Tibial artery (tissue), 4 donors: ENCODE measurements at places on chromosomes 3 and 15.

DNA sequence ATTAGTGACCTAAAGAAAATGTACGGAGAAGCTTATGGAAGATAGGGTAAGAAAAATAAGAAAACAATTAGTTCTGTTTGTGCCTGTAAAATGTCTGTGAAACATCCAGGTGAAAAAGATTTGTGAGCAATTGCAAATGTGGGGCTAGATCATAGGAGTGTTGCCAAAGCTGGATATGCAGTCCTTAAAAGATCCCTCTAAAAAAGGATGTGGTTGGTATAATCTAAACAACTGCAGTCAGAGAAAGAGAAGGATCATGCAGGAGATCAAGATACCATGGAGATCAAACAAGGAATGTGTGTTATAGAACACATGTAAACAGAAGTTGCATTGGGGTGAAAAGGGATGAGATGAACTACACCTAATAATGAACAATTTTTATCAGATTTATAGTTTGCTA is 116.8 kb downstream of the ALCAM start:
- no peaks in the 10 kb centered on the region for H3K4me1 ChIP-seq
- DNase-seq = no peak
- no peak overlapping the region for H3K27ac ChIP-seq
- no peaks in the 10 kb centered on the region for H3K36me3 ChIP-seq
- H3K27me3 ChIP-seq = no peaks in the 10 kb centered on the region
- H3K4me3 ChIP-seq = no peak overlapping the region

GRCh38 chr3:43758592-43759225 is 68.0 kb downstream of the ABHD5 start:
- no peaks in the 10 kb centered on the region for H3K27me3 ChIP-seq
- DNase-seq = no peak
- peak overlapping the region; percentile 15 for H3K27ac ChIP-seq
- peaks cover 14% of the 10 kb centered on the region for H3K4me1 ChIP-seq

GRCh38 chr3:80244390-80244789 is 476.6 kb upstream of the ROBO1 start:
- H3K4me3 ChIP-seq = no peak overlapping the region
- H3K4me1 ChIP-seq = no peaks in the 10 kb centered on the region
- no peak for DNase-seq
- no peaks in the 10 kb centered on the region for H3K27me3 ChIP-seq
- H3K36me3 ChIP-seq = no peaks in the 10 kb centered on the region

GRCh38 chr15:56737791-56738190 is 4.5 kb upstream of the ZNF280D start:
- H3K4me1 ChIP-seq = no peaks in the 10 kb centered on the region
- H3K4me3 ChIP-seq = no peak overlapping the region
- no peak for DNase-seq
- no peaks in the 10 kb centered on the region for H3K36me3 ChIP-seq
- H3K27ac ChIP-seq = no peak overlapping the region

DNA sequence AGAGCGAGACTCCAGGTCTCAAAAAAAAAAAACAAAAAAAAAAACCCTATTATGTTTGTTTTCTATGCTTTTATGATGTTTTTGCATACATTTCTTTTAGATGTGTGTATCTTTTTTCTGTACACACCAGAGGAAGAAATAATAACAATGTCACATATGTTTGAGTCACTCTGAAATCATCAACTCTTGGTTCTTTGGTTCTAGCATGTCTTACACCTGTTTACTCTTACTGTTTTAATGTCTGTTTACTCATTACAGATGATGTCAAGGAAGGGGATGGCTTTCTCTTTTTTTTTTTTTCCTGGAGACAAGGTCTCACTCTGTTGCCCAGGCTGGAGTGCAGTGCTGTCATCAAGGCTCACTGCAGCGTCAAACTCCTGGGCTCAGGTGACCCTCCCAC is 24.1 kb downstream of the RHOA start:
- H3K4me1 ChIP-seq = peaks cover 41% of the 10 kb centered on the region
- H3K36me3 ChIP-seq = no peaks in the 10 kb centered on the region
- H3K27ac ChIP-seq = no peak overlapping the region

GRCh38 chr3:39671600-39671999 is 137.8 kb upstream of the MYRIP start:
- no peaks in the 10 kb centered on the region for H3K27me3 ChIP-seq
- H3K4me3 ChIP-seq = no peak overlapping the region
- no peak overlapping the region for H3K27ac ChIP-seq
- no peaks in the 10 kb centered on the region for H3K36me3 ChIP-seq
- H3K4me1 ChIP-seq = no peaks in the 10 kb centered on the region
- DNase-seq = no peak

DNA sequence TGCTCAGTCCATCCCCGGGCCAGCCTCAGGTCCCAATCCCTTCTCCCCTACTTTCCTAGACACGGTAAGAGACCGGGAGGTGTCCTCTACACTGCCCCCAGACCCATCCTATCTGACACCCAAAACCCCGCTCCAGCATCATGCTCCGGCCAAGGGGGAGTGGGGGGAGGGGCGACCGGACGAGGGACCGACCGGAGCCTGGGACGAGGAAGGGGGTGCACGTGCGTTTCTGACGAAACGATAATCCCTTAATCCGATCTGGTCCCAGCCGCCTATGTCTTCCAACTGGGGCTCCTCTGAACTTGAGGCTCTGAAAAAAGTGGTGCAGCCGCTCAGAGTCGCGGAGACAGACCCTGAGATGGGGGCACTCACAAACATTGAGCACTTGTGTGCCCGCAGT is 494 bp downstream of the CPLX3 start:
- H3K36me3 ChIP-seq = no peaks in the 10 kb centered on the region
- DNase-seq = no peak
- no peaks in the 10 kb centered on the region for H3K4me1 ChIP-seq
- H3K4me3 ChIP-seq = no peak overlapping the region
- H3K27me3 ChIP-seq = no peaks in the 10 kb centered on the region

- peaks cover 4% of the 10 kb centered on the region for H3K4me1 ChIP-seq
- peaks cover 5% of the 10 kb centered on the region for H3K36me3 ChIP-seq
Measured at GRCh38 chr3:42514876-42515275, 12.4 kb downstream of the VIPR1 start.

DNA sequence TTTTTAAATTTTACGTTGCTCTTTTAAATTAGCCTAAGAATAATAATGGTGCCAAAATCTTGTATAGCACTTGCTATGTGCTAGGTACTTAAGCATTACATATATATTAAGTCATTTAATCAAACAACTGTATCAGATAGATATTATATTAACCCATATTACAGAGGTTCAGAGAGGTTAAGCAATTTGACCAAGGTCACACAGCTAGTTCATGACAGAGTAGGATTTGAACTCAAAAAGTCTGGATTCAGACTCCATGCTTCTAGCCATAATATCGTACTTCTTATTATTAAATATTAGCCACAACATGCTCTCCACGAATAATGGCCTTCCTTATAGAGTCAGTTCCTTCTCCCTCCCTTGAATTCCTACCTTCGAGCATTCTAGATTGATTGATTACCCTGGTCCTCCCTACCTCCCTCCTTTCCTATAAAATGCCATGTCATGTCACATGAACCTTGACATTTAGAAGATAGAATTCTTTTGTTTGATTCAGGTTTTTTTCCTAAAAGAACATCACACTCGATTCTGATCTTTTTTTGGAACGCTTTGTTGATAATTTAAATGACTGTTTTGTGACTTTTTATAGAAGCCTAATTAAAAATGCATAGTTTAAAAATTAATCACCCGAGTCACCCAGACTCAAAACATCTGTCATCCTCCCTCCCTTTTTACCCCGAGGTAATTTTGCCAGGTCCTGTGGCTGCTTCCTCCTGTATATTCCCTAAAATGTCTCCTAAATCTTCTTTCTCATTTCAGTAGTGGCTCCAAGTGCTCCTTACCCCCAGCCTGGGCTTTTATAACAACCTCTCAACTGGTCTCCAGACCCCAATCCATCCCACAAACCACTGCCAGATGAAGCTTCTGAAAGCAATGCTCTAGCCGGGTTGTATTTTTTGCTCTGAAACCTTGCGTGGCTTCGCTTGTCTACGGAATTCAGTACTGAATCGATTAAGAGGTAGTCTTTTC is 8.5 kb upstream of the PSMD6 start:
- no peaks in the 10 kb centered on the region for H3K4me1 ChIP-seq
- H3K27ac ChIP-seq = no peak overlapping the region
- H3K27me3 ChIP-seq = peaks cover 2% of the 10 kb centered on the region
- DNase-seq = no peak

- H3K4me3 ChIP-seq = no peak overlapping the region
- H3K4me1 ChIP-seq = no peaks in the 10 kb centered on the region
- H3K27me3 ChIP-seq = no peaks in the 10 kb centered on the region
- H3K36me3 ChIP-seq = no peaks in the 10 kb centered on the region
Measured at GRCh38 chr3:177284383-177284881, 87.2 kb upstream of the TBL1XR1 start.

GRCh38 chr3:79515072-79515471 is 252.7 kb downstream of the ROBO1 start:
- H3K36me3 ChIP-seq = no peaks in the 10 kb centered on the region
- peaks cover 6% of the 10 kb centered on the region for H3K27me3 ChIP-seq

GRCh38 chr15:99137111-99137546 is 32.2 kb downstream of the SYNM start:
- no peak for DNase-seq
- no peaks in the 10 kb centered on the region for H3K27me3 ChIP-seq
- peak overlapping the region; percentile 29 for H3K27ac ChIP-seq
- H3K4me1 ChIP-seq = peaks cover 13% of the 10 kb centered on the region
- H3K4me3 ChIP-seq = no peak overlapping the region

DNA sequence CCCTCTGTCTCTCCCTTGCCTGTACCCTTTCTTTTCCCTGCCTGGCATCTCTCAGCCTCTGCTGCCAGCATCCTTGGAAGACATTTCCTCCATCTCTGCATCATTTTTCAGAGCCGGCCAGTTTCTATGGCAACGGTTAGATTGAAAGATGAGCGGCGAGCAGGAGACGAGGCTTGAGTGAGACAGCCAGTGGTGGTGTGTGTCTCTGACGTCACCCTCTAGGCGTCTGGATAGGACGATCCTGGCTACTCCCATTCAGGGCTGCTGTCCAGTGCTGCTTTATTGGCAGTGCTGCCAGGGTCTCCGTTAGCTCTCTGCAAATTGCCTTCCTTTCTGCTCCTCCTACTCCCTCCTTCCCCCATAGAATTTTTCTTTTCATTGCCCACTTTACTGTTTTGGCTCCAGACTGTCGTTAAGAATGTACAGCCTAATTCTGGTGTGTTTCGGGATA is 57.9 kb downstream of the TRAK1 start:
- no peaks in the 10 kb centered on the region for H3K36me3 ChIP-seq
- H3K27me3 ChIP-seq = no peaks in the 10 kb centered on the region
- H3K4me1 ChIP-seq = peaks cover 26% of the 10 kb centered on the region

GRCh38 chr3:64530434-64531049 is 157.3 kb downstream of the ADAMTS9 start:
- no peaks in the 10 kb centered on the region for H3K4me1 ChIP-seq
- DNase-seq = peak; percentile 77
- no peaks in the 10 kb centered on the region for H3K27me3 ChIP-seq
- no peak overlapping the region for H3K4me3 ChIP-seq

- DNase-seq = no peak
- no peaks in the 10 kb centered on the region for H3K4me1 ChIP-seq
- H3K36me3 ChIP-seq = no peaks in the 10 kb centered on the region
- H3K4me3 ChIP-seq = no peak overlapping the region
Measured at GRCh38 chr3:183591881-183592521, 36.5 kb upstream of the KLHL6 start.

DNA sequence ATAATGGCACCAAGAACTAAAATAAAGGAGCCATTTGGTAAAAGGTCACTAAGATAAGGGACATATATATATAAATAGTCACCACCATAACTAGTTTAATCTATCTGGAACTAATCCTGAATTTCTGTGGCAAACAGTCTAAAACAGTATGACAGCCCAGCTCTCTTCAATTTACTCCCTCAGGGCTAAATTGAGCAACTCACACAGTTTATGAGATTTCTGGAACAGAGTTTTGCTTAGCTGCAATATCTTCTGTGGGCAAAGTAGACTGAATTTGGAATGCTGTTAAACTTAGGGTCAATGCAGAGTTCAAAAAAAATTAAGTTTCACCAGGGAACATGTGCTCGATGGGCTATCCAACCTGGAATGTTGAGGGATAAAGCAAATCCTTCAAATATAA is 70.1 kb upstream of the VEPH1 start:
- no peaks in the 10 kb centered on the region for H3K4me1 ChIP-seq
- DNase-seq = no peak
- no peak overlapping the region for H3K27ac ChIP-seq
- H3K36me3 ChIP-seq = no peaks in the 10 kb centered on the region
- no peaks in the 10 kb centered on the region for H3K27me3 ChIP-seq
- H3K4me3 ChIP-seq = no peak overlapping the region

DNA sequence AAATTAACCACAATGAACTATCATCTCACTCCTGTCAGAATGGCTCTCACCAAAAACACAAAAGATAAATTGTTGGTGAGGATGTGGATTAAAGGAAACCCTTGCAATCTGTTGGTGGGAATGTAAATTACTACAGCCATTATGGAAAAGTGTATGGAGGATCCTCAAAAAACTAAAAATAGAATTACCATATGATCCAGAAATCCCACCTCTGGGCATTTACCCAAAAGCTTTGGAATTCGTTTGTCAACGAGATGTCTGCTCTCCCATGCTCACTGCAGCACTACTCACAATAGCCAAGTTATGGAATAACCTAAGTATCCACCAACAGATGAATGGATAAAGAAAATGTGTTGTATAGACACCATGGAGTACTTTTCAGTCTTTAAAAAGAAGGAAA is 21.6 kb downstream of the FSIP1 start:
- H3K27ac ChIP-seq = no peak overlapping the region
- no peaks in the 10 kb centered on the region for H3K27me3 ChIP-seq
- no peaks in the 10 kb centered on the region for H3K4me1 ChIP-seq
- DNase-seq = no peak
